ENCODE measurements at places on chromosomes 12 and 14.

DNA sequence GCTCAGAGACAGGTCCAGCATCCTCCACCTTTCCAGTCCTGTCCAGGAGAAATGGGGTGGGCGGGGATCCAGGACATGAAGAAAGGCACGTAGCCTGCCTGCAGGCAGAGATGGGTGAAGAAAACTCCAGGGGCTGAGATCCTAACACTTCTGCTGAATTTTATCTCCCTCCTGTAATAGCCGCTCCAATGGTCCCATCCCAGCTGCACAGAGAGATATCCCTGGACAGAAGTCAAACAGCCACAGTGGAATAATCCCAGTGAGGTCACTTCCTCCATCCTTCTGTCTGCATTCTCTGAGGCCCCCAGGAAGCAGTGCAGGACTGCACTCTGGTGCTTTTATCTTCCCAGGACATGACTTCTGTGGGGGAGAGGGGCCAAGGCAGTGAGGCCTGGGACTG, 26.3 kb downstream of the KRT18 start:
- DNase-seq = no peak

DNA sequence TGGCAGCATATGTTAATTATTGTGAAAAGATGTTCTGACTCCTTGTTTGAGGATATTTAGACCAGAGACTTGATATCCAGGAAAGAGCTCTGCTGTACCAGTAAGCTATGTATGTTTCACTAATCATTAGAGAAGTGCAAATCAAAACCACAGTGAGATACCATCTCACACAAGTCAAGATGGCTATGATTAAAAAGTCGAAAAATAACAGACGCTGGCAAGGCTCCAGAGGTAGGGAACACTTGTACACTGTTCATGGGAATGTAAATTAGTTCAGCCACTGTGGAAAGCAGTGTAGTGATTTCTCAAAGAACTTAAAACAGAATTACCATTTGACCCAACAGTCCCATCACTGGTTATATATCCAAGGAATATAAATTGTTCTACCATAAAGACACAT, 171.6 kb downstream of the DPY19L2 start:
- DNase-seq = no peak

- DNase-seq = no peak
Measured at GRCh38 chr14:42113358-42114069, 506.8 kb downstream of the LRFN5 start.

GRCh38 chr14:53237488-53237887, 84.4 kb upstream of the DDHD1 start:
- DNase-seq = no peak

DNA sequence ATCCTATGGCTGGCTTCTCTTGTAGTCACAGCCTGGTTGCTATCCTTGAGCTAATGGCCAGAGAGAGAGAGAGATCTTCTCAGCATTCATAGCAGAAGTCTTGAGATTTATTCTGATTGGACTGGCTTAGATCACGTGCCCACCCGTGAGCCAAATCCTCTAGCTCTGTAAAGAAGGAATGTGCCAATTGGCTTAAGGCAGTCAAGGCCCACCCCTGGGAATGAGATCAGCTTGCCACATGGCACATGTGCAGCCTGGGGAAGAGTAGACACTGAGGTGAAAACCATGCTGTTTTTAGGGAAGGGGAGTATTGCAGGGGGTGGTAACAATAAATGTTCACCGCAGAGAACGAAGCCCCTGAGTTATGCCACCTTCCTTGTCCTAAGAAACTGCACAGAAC, 36.3 kb downstream of the PLEKHG7 start:
- no peak for DNase-seq

GRCh38 chr12:58860788-58861240, 59.5 kb downstream of the LRIG3 start:
- DNase-seq = no peak

DNA sequence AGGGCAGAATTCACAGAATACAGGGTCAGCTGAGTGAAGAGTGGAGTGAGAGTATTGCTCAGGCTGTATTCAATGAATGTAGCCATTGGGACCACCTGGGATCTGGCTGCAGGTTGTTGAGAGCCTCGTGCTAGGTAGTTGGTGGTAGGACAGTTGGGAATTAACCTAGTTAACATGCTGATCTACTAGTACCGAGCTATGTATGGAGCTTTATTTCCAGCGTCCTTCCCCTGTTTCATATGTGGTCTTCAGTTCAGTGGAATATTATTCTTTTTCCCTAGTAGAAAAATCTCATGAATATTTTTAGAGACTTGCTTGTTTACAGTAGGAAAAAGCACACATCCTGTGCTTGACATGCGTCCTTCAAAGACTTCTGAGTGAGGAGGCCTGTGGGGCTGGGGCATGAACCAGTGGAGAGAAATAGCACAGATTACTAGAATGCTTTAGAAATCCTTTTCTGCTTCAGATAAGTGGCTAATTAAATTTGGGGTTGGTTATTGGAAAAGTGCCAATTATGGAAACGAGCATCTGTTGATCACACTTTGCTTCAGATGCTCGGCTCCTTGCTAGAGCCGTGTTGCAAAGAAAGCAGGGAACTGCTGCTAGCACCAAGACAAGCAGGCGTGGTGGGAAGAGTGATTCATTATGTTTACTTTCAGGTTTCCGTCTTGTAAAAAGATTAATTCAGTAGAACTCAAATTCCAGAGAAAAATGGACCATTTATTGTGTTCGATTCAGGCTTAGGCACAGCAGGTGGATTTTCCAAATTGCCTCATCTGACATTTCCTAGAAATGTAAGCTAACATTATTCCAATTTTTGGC, 53.6 kb downstream of the ARF6 start:
- DNase-seq = no peak

DNA sequence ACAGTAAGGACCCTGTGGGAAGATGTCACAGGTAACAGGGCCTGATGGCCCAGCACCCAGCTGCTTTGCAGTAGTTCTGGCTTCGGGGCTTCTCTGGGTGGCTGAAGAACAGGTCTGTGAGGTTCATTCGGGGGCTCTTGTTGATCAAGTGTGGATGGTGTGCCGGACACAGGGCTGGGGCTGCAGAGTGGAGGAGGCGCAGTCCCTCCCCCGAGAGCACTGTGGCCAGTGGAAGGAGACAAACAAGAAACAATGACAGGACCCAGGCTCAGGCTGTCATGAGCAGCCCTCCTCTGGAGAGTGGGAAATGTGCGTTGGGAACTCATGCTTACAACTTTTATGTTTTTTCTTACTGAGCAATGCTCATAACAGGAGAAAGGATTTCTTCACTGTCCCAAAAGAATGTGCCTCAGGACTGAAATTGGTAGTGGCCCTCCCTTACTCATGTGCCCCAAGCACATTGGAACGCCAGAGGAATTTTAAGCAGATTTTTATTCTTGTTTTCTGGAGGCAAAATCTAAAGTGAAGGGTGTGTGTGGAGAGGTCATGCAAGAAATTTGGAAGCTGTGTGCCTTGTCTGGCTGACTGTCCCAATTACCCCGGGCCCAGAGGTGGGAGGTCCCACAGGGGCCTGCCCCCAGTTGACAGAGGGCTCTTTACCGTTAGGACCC, 233.8 kb downstream of the CACNA1C start:
- DNase-seq = no peak

- DNase-seq = no peak
Measured at GRCh38 chr12:100706033-100706432, 88.5 kb upstream of the ANO4 start.

DNA sequence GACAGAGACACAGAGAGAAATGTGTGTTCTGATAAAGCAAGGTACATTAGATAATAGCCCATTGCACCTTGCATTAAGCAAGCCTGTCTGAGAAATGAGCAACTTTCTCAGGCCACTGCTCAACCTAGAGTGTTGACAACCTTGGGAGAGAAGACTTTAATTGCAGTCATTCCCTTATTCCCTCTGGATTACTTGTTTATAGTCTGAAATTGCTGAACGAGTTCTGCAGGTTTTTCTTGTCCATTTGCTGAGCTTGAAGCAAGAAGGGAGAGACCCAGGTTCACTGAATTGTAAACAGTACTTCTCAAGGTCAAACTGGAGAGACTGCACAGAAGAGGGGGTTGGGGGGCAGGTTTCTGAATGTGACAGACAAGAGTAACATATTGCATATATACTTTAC, 159.4 kb upstream of the PLEKHG7 start:
- DNase-seq = no peak

- no peak for DNase-seq
Measured at GRCh38 chr14:103859416-103860202, 12.2 kb upstream of the PPP1R13B start.

DNA sequence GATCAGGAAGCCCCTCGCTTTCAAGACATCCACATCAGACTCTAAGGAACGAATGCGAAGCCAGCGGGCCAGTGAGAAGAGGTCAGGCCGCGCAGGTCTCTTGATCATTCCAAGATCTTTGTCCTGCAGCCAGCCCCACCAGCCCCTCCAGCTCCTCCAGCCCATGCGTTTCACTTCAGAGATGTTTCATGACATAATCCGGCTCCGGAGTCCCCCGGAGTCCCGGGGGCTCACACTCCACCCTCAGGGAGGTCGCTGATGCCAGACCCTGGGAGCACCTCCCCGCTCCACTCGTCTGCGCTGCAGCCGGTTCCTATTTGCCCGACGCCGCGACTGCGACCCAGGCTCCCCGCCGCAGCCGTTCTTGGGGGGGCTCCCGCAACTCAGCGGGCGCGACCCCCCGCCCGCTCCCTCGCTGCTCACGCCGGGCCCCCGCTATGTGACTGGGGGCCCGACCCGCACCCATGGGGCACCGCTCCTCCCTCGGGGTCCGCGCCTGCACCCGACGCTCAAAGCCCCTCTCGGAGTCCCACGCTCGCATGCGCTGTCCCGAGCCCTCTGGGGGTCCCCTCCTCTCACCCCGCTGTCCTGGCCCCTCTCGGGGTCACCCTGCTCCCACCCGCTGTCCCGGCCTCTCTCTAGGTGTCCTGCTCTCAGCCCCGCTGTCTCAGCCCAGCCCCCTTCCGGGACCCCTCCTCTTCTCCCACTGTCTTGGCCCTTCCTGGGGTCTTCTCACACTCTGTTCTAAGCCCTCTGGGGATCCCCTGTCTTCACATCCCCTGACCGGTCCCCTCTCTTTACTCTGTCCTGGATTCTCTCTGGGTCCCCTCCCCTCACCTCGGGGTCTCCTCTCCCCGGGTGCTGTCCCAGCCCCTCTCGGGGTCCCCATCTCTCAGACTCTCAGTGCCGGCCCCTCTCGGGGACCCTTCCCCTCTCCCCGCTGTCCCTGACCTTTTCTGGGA, 1.1 kb downstream of the TAOK3 start:
- DNase-seq = peak; percentile 66

GRCh38 chr14:67571275-67571990, 28.6 kb downstream of the PIGH start:
- peak; percentile 66 for DNase-seq

GRCh38 chr14:53376064-53376463, 222.9 kb upstream of the DDHD1 start:
- DNase-seq = no peak

- DNase-seq = no peak
Measured at GRCh38 chr12:67818459-67818903, 169.9 kb downstream of the DYRK2 start.

DNA sequence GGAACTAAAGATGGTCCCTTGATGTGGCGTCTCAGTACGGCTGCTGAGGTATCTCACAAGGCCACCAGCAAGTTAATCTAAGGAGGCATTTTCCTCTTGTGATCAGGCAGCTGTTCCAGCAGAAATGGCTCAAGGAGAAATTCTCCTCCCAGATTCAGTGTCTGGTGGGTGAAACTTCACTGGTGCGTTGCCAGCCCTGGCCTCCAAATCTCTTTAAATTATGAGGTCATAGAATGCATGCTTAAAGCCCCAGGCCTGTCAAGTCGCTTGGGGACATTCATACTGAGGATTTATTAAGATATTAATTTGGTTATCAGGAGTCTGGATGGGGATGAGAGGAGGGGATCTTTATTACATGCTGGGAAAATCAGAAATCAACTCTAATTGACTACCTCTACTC, 72.9 kb downstream of the PPP2R5C start:
- DNase-seq = no peak

DNA sequence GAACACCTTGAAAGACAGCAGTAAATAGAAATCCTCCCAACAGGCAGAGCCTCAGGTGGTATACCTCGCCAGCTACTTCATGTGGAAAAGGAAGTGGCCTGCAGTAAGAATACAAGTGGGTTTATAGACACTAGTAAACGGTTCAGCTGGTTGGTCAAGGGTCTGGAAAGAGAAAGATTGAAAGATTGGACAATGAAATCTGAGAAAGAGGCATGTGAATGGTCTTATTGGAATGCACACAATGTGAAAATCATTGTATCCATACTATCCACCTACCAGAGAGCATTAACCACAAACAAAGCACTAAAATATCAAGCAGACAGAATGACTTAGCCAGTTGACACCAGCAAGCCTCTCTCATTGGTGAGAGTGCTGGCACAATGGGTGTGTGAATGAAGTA, 98.2 kb downstream of the SSPN start:
- DNase-seq = no peak

GRCh38 chr12:132083941-132084620, 60.0 kb downstream of the DDX51 start:
- peak; percentile 94 for DNase-seq

DNA sequence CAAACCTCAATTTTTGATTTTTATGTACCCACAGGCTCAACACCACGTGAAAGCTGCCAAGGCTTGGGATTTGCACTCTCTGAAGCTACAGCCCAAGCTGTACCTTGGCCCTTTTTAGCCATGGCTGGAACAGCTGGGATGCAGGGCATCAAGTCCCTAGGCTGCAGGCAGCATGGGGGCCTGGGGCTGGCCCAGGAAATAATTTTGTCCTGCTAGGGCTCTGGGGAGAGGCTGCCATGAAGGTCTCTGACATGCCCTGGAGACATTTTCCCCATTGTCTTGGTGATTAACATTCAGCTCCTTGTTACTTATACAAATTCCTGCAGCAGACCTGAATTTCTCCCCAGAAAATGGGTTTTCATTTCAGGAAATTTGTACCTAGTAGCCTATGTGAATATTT, 103.7 kb downstream of the SCAF11 start:
- no peak for DNase-seq

DNA sequence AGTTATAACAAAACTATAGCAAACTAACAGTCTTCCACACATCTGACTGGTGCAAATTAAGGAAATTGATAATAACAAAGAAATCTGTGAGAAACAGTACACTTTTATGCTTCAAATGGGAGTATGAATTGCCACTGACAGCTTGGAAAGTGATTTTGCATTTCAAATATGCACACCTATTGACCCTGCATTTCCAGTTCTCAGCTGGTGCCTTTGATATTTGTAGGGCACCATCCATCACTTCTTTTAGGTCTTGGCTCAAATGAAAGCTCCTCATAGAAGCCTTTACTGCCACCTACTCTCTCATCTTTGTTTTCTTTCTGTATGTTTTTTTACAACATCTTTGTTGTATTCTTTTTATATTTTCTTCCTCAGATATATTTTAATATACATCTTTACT, 125.1 kb downstream of the ST8SIA1 start:
- DNase-seq = no peak

DNA sequence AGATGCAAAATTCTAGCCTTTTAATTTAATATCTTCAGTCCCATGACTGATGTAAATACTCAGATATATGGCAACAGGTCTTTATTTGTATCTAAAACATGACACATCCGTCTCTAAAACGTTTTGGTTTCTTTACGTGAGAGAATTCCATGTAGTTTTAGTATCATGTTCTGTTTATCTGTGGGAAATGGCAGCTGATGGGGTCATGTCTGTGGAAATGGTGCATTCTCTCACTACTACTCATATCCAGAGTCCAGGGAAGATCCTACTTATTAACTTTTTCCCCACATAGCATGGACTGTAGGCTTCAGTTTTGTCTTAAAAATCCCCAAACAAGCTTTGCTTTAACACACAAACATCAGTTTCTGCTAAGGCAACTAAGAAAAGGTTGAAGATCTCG, 53.8 kb downstream of the SPTLC2 start:
- DNase-seq = no peak

- no peak for DNase-seq
Measured at GRCh38 chr14:75910048-75910447, 71.7 kb downstream of the TGFB3 start.

- no peak for DNase-seq
Measured at GRCh38 chr12:65171870-65172269, 2.5 kb downstream of the LEMD3 start.
